ENCODE measurements at places on chromosomes 1 and 21. TPM values are rescaled to one million over a fixed set of nuclear protein-coding genes. Genes with fewer than 3 reads are reported as not detected.
A peak's percentile ranks its signal among the peaks of the same experiment; 100 is the strongest.

GRCh38 chr1:117605164-117605773 is 579 bp upstream of the TENT5C start:
- no peak overlapping the region for H3K27ac ChIP-seq
- DNase-seq, result no peak
- no peaks in the 10 kb centered on the region for H3K27me3 ChIP-seq
- peak overlapping the region; percentile 71 for H3K4me3 ChIP-seq
- H3K4me1 ChIP-seq, result peaks cover 17% of the 10 kb centered on the region

RGS13 gene
- total RNA-seq, result not detected

GRCh38 chr1:228902781-228903433 is 167.6 kb downstream of the RHOU start:
- peaks cover 11% of the 10 kb centered on the region for H3K4me1 ChIP-seq
- H3K36me3 ChIP-seq, result no peaks in the 10 kb centered on the region
- peaks cover 14% of the 10 kb centered on the region for H3K27me3 ChIP-seq
- DNase-seq, result peak; percentile 52
- H3K27ac ChIP-seq, result no peak overlapping the region

ASTN1 gene
- total RNA-seq, result 0.42 TPM

GRCh38 chr1:233361876-233362275 is 34.4 kb downstream of the MAP3K21 start:
- H3K27me3 ChIP-seq, result no peaks in the 10 kb centered on the region
- DNase-seq, result no peak
- 0 out of 2 replicates have a peak, but pooled peaks cover 4% of the 10 kb centered on the region for H3K36me3 ChIP-seq
- no peak overlapping the region for H3K27ac ChIP-seq
- no peak overlapping the region for H3K4me3 ChIP-seq
- H3K4me1 ChIP-seq, result peaks cover 16% of the 10 kb centered on the region

GRCh38 chr1:221069178-221069903 is 190.1 kb downstream of the HLX start:
- H3K27ac ChIP-seq, result no peak overlapping the region
- H3K4me3 ChIP-seq, result no peak overlapping the region
- H3K4me1 ChIP-seq, result no peaks in the 10 kb centered on the region
- H3K27me3 ChIP-seq, result no peaks in the 10 kb centered on the region
- no peak for DNase-seq
- no peaks in the 10 kb centered on the region for H3K36me3 ChIP-seq

- no peak overlapping the region for H3K4me3 ChIP-seq
- H3K27me3 ChIP-seq, result no peaks in the 10 kb centered on the region
- no peak for DNase-seq
- no peaks in the 10 kb centered on the region for H3K36me3 ChIP-seq
These were observed 22.9 kb upstream of the ARHGEF10L start for GRCh38 chr1:17516303-17517214.

WDR77 gene
- total RNA-seq, result 42.5 TPM

DNA sequence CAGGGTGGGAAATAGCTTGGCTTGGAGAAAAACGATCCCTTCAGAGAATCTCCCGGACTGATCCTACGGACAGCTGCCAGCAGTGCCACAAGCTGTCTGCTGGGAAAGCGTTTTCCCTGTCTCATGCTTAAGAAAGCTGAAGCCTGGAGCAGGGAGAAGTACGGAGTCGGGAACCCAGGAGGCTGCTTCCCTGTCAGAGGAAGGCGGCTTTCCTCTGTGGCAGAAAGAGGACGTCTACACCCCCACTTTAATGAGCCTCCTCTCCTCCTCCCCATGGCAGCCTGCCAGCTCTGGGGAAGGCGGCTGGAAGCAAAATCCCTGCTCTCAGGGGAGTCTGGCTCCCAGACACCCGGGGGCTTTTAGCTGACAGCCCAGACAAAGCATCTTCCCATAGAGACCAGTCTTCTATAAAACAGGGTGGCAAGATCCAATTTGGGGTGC is 7.3 kb downstream of the KIF21B start:
- no peaks in the 10 kb centered on the region for H3K27me3 ChIP-seq
- H3K36me3 ChIP-seq, result no peaks in the 10 kb centered on the region
- H3K4me1 ChIP-seq, result peaks cover 30% of the 10 kb centered on the region
- no peak overlapping the region for H3K27ac ChIP-seq
- H3K4me3 ChIP-seq, result no peak overlapping the region

GRCh38 chr1:215282557-215282956 is 200.0 kb downstream of the KCNK2 start:
- no peaks in the 10 kb centered on the region for H3K4me1 ChIP-seq
- no peaks in the 10 kb centered on the region for H3K36me3 ChIP-seq
- H3K4me3 ChIP-seq, result no peak overlapping the region
- H3K27ac ChIP-seq, result no peak overlapping the region
- H3K27me3 ChIP-seq, result no peaks in the 10 kb centered on the region

DNA sequence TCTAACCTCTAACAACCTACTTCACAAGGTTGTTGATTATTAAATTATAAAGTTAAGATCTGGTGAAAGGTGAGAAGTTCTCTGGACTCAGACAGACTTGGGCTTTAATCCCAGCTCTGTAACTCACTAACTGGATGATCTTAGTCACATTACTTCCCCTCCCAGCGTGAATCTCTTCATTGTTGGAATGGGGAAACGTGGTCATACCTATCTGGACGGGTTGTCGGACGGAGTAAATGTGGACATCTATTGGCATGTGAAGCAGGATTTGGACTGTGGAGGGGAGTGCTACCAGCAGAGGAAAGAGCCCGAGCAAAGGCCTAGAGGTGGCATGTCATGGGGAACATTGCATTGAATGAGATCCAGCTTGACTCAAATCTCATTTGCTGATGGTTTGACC is 45.1 kb upstream of the RPL11 start:
- peaks cover 3% of the 10 kb centered on the region for H3K27me3 ChIP-seq
- no peaks in the 10 kb centered on the region for H3K36me3 ChIP-seq
- H3K4me1 ChIP-seq, result peaks cover 4% of the 10 kb centered on the region
- H3K27ac ChIP-seq, result no peak overlapping the region
- DNase-seq, result no peak

ILDR2 gene
- 2.4 TPM for total RNA-seq

KCNA3 gene
- total RNA-seq, result 0.07 TPM

DNA sequence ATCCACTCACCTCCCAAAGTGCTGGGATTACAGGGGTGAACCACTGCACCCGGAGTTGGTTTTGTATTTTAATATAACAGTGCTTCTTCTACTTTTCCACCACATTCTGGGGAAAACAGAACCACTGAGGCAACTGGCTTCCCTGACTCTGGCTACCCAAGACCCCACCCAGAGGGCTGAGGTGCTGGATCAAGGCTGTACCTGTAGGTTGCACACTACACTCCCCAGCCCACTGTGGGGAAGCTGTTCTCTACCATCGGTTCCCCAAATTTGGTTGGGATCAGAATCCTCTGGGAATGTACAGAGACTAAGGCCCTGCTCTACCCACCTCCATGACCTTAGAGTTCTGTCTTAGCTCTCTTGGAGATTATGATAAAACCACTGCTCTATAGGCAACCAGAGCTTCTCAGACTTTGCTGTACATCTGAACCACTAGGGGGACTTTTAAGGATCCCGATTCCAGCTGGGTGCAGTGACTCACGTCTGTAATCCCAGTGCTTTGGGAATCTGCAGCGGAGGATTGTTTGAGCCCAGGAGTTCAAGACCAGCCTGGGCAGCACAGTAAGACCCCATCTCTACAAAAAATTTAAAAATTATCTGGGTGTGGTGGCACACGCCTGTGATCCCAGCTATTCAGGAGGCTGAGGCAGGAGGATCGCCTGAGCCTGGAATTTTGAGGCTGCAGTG is 51.6 kb downstream of the GNG4 start:
- no peaks in the 10 kb centered on the region for H3K27me3 ChIP-seq
- peak; percentile 52 for DNase-seq
- H3K27ac ChIP-seq, result no peak overlapping the region
- H3K4me3 ChIP-seq, result no peak overlapping the region
- H3K4me1 ChIP-seq, result peaks cover 5% of the 10 kb centered on the region
- H3K36me3 ChIP-seq, result no peaks in the 10 kb centered on the region

GRCh38 chr1:20426923-20427322 is 59.1 kb downstream of the CAMK2N1 start:
- H3K27ac ChIP-seq, result no peak overlapping the region
- no peaks in the 10 kb centered on the region for H3K36me3 ChIP-seq
- H3K4me3 ChIP-seq, result no peak overlapping the region
- no peak for DNase-seq
- H3K4me1 ChIP-seq, result peaks cover 13% of the 10 kb centered on the region

- no peak overlapping the region for H3K27ac ChIP-seq
- DNase-seq, result no peak
- no peaks in the 10 kb centered on the region for H3K36me3 ChIP-seq
These were observed 76.4 kb upstream of the MAN1A2 start for GRCh38 chr1:117290890-117291289.

GRCh38 chr1:51912881-51913280 is 34.4 kb upstream of the NRDC start:
- no peaks in the 10 kb centered on the region for H3K27me3 ChIP-seq
- no peak for DNase-seq
- H3K4me3 ChIP-seq, result no peak overlapping the region
- no peaks in the 10 kb centered on the region for H3K4me1 ChIP-seq
- no peaks in the 10 kb centered on the region for H3K36me3 ChIP-seq
- no peak overlapping the region for H3K27ac ChIP-seq

DNA sequence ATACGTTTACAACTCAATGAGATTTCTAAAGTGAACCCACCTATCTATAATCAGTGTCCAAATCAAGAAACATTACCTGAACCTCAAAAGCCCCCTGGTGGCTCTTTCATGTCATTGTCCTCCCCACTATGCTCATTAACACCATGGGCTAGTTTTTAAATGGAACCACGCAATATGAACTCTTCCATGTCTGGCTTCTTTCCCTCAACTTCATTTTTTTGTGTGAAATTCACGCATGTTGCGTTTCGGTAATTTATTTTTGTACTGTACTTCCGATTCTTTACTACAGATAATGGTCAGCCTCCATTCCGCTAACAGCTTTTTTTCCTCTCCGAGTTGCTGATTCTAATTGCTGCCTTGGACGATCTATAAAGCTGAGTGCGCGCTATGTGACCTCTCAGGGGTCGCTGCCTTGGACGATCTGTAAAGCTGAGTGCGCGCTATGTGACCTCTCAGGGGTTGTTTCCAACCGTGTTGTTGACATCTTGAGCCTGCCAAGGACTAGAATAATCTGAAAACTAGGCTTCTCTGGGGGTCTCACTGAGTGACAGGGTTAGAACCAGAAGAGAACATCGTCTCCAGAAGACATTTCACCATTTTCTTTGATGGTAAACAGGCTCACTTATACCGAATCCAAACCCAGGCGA is 1.1 kb upstream of the CACYBP start:
- peak overlapping the region; percentile 77 for H3K27ac ChIP-seq
- no peaks in the 10 kb centered on the region for H3K36me3 ChIP-seq
- peak overlapping the region; percentile 96 for H3K4me3 ChIP-seq
- peaks cover 32% of the 10 kb centered on the region for H3K4me1 ChIP-seq

GRCh38 chr1:205783433-205783795 is 8.1 kb upstream of the RAB29 start:
- no peak overlapping the region for H3K27ac ChIP-seq
- no peaks in the 10 kb centered on the region for H3K27me3 ChIP-seq
- H3K4me1 ChIP-seq, result no peaks in the 10 kb centered on the region
- H3K4me3 ChIP-seq, result no peak overlapping the region
- DNase-seq, result no peak

- H3K4me1 ChIP-seq, result no peaks in the 10 kb centered on the region
- H3K27me3 ChIP-seq, result peaks cover 12% of the 10 kb centered on the region
- H3K27ac ChIP-seq, result no peak overlapping the region
These were observed 4.3 kb upstream of the CCDC27 start for GRCh38 chr1:3747903-3748302.

- no peak within 1 kb of the TSS for H3K4me3 ChIP-seq
- H3K4me1 ChIP-seq, result no peaks in the 10 kb centered on the region
- H3K36me3 ChIP-seq, result no peaks in the 10 kb centered on the region
- no peak for DNase-seq
- H3K27me3 ChIP-seq, result peaks cover 13% of the 10 kb centered on the region
These were observed at the start of gene LCE3A for GRCh38 chr1:152622803-152623202. Gene LCE3A, minus strand, starts transcription at chr1:152623103. Its CDS starts 0 bp downstream, at chr1:152623103.

SHISAL2A gene
- not detected for total RNA-seq

- no peak overlapping the region for H3K27ac ChIP-seq
- DNase-seq, result no peak
- no peaks in the 10 kb centered on the region for H3K27me3 ChIP-seq
- H3K4me1 ChIP-seq, result no peaks in the 10 kb centered on the region
- H3K4me3 ChIP-seq, result no peak overlapping the region
These were observed 50.9 kb upstream of the KCNJ15 start for GRCh38 chr21:38205940-38206339.

DNA sequence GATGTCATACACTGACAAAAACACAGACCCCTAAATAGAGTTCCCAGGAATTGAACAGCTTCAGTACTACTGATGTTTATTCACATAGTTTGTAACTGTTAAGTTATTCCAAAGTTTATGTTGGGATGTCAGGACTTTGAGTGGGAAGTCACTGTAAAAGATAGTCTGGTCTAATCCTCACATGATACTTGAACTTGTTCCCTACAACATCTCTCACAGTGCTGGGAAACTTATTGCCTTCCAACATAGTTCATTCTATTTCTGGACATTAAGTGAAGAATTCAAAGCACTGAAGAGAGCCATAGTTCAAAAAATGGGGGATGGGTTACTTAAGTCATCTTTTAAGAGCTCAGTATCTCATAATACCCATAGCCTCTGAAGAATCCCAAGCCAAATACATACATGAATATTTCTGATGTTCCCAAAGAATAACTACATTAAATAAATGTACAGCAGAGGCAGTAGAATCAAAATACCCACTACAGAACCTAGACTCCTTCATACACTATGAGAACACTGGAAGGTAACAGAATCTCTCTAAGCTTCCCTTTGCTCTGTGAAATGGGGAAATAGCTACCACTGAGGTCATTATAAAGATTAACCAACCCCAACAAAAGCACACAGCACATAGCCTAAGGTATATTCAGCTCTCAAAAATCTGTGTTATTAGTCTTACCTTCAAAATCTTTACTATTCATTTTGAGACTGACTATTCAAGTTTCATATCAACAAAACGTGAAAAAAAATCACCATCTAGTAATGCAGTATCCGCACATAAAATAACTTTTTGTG is 81.4 kb downstream of the ESRRG start:
- H3K27me3 ChIP-seq, result no peaks in the 10 kb centered on the region
- no peak overlapping the region for H3K27ac ChIP-seq
- no peaks in the 10 kb centered on the region for H3K4me1 ChIP-seq
- DNase-seq, result no peak

GRCh38 chr1:29753771-29754572 is 517.6 kb downstream of the PTPRU start:
- DNase-seq, result no peak
- H3K4me3 ChIP-seq, result no peak overlapping the region
- no peak overlapping the region for H3K27ac ChIP-seq
- H3K4me1 ChIP-seq, result no peaks in the 10 kb centered on the region
- peaks cover 5% of the 10 kb centered on the region for H3K27me3 ChIP-seq
- no peaks in the 10 kb centered on the region for H3K36me3 ChIP-seq

NGF gene
- total RNA-seq, result not detected

- no peak for DNase-seq
- no peaks in the 10 kb centered on the region for H3K27me3 ChIP-seq
- H3K27ac ChIP-seq, result no peak overlapping the region
- H3K4me1 ChIP-seq, result no peaks in the 10 kb centered on the region
These were observed 849.8 kb downstream of the USP25 start for GRCh38 chr21:16579538-16579937.

MAP10 gene
- not detected for total RNA-seq

BCAR3 gene
- 24.5 TPM for total RNA-seq

All from HCT116 (cell line).